NT2/D1 (cell line): ENCODE measurements at places on chromosomes 6 and 20.

- no peak for DNase-seq
Measured at GRCh38 chr6:158069800-158070195, 88.1 kb downstream of the SYNJ2 start.

DNA sequence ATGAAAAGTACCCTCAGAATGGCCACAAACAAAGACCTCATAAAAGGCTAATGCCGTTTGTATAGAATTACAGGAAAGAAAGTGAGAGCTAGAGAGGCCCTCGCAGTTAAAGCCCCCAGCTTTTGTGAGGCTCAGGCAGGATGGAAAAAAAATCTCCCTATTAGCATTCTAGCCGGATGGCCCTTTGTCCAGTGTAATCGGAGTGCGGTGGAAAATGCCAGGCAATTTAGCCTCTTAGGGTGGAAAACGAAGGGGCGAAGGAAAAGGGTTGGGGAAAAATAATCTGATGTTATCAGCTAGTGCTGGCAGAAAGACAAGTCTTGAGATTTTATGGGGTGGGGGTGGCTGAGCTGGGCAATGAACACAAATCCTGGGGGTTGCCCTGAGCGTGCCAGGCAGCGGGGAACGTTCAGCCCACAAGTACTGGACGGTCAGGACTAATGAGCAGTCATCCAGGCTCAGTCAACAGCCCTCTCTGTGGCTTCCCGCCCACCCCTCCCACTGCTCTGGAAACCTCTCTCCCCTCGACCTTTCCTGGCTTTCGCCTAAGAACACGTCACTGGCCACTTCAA, 92.4 kb downstream of the PSMG4 start:
- DNase-seq = no peak

DNA sequence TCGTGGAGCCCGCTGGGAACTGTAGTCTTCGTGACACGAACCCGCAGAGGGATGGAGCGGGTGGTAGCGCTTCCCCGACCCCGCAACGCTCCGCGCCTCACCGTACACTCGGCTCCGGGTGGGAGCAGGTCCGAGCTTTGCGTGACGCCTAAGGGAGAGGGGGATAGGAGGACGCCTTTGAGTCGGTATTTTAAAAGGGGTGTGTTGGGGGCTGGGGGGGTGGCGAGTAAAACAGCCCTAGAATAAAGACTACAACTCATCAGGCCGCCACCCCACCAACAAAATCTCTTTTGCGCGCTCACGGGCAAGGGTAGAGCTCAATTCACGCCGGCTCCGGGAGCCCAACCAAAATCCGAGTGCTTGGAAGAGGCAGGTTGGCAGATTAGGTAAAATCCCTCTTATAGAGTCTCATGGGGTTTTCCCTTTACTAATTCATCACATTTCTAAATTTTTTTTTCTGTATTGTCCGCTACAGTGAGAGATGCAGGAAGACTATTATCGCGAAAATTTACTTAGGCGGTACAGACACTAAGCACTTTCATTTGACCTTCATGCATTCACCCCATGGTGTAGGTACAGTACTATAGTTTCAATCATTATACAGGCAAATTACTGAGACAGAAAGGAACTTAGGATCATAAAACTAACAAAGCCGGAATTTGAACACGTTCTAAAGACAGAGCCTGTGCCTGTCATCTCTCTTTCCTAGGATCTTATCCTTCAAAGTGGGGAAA, 706 bp upstream of the SNX14 start:
- DNase-seq = no peak

GRCh38 chr20:8033151-8033841, 13.7 kb upstream of the TMX4 start:
- DNase-seq = no peak

DNA sequence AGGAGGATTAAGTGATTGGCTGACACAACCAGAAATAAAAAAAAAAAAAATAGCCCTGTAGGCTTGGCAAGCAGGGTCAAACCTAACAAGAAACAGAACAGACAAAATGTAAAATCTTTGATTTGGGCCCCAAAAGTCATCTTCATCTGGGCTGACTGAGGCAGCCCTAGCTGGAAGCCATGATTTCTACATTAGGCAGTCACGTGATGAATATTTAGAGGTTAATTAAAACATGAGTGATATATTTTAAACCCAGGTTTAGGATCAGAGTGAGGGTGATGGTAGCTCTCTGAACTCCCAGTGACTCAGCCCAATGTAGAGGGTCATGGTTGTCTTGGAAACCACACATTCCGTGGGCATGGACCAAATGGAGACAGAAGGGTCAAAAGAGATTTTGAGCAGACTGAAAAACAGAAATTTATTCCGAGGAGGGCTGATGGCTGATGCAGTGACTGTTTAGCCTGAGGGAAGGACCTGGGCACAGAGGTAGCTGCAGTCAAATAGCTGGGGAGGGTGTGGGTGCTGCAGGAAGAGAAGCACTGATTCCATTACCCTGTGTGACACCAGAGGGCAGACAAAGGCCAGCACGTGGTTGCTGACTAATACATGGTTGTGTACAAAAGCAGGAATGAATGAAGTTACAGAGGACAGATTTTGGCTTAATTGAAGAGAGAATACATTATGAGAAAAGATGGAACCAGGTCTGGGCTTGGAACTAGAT, 573.1 kb upstream of the CHD6 start:
- DNase-seq = no peak

DNA sequence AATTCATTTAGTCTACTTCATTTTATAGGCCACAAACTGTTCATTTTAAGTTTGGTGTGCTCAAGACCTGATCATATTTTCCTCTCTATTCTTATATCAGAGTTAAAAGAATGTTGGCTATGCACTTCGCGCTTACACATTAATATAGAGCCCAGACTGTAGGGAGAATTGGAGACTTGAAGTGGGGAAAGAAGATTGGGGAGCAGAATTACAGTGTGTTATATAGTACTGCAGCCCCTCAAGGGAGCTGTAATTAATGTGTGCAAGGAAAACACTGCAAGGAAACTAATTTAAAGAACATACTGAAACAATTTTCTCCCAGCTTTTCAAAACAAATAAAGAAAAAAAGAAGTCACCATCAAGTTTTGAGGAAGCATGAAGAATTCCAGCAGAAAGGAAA, 572.7 kb upstream of the FLRT3 start:
- DNase-seq = no peak

DNA sequence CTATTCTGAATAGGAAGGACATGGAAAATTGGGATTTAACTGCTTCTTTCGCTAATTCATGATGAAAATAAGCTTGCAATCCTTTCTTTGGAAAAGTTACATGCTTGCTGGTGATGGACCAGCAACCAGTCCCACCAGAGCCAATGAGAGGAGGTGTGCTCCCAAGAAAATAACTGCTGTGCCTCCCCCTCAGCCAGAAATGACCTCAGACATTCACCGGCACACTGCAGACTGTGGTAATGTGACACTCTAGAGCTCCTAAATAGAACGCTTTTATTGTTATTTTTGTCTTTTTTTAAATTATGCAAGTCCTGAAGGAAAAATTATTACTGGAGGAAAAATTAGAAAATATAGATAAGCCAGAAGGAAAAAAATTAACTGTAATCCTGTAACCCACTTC, 2.6 kb downstream of the PYGB start:
- DNase-seq = no peak
